ENCODE measurements at places on chromosomes 12 and 14.

DNA sequence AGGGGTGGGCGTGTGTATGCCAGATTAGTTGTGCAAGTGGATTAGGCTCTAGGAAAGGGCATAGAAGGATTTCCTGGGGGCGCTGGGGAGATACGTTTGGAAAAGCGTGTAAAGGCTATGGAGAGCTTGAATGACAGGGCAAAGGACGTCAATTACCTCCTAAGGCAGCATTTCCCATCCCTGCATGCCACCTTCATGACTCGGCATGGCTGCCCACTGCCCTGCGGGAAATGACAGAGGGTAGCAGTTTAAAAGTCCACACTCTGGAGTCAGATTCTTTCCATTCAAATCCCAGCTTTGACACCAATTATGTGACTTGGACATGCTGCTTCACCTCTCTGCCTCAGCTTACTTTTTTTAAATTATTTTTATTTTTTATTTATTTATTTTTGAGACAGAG is 14.8 kb upstream of the TMEM229B start:
- no peak for DNase-seq

DNA sequence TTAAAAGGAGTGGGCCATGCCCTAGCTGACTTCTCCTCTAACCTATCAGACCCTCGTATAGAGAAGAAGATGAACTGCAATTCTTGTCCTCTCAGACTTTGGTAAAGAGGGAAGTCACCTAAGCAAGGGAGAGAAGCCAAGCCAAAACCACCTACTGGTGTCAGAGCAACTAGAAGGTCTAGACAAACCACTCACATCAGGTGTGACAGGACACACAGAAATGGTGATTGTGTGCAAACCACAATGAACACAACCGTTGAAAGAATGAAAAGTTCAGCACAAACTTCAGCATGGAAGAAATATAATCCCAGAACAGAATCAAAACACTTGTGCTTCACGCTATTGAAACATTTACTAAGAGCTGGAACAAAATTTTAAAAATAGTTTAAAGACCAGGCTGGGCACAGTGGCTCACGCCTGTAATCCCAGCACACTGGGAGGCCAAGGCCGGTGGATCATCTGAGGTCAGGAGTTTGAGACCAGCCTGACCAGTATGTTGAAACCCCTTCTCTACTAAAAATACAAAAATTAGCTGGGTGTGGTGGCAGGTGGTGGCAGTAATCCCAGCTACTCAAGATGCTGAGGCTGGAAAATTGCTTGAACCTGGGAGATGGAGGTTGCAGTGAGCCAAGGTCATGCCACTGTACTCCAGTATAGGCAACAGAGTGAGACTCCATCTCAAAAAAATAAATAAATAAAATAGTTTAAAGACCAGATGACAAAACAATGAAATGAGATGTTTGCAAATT is 56.2 kb upstream of the NTF3 start:
- DNase-seq, result no peak

GRCh38 chr12:64184216-64184615 is 37.9 kb downstream of the KICS2 start:
- no peak for DNase-seq

- no peak for DNase-seq
Measured at GRCh38 chr14:65945327-65945726, 532.8 kb downstream of the FUT8 start.

GRCh38 chr12:6072302-6072752 is 52.1 kb downstream of the VWF start:
- no peak for DNase-seq

DNA sequence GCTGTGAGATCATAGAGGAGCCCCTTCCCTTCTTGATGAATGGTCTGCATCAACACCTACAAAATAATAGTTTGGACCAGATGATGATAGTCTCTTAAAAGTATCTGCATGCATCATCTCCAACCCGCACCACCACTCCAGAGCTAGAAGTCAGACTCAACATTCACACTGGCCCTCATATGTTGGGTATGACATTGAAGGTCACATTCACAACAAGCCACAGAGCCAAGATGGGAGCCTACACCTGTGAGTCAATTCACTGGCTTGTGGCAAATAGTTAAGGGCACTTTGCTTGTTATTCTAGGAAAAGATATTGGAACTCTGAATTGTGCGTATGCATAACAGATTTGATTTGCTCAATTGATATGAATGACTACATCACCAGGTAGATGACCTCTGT is 1197.9 kb downstream of the VRK1 start:
- DNase-seq, result no peak

DNA sequence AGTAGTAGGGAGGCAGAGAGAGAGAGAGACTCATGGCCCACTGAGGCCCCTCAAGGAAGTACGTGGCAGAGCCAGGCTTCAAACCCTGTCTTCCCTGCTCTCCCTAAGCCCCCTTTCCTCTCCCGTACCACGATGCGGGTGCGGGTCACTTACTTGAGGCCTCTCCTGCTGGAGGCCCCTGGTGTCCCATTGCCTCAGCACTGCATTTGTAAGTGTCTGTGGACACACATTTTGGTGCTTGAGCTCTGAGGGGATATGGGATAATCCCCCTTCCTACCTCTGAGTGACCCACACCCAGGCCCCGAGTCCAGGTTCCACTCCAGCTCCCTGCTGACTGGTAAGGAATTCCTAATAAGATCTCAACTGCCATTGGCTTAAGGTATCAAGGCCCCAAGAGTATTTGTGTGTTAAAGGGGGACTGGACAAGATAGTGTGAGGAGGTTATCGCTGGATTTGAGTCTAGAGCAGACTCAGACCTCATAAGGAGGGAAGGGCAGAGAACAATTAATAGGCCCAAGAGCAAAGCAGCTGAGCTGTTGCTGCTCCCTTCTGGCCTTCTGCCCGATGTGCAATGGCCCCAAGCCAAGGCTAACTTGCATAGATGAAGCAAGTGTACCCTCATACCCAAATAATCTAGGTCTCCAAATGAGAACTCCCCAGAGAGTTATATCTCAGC is 71.9 kb downstream of the CRACR2A start:
- no peak for DNase-seq

DNA sequence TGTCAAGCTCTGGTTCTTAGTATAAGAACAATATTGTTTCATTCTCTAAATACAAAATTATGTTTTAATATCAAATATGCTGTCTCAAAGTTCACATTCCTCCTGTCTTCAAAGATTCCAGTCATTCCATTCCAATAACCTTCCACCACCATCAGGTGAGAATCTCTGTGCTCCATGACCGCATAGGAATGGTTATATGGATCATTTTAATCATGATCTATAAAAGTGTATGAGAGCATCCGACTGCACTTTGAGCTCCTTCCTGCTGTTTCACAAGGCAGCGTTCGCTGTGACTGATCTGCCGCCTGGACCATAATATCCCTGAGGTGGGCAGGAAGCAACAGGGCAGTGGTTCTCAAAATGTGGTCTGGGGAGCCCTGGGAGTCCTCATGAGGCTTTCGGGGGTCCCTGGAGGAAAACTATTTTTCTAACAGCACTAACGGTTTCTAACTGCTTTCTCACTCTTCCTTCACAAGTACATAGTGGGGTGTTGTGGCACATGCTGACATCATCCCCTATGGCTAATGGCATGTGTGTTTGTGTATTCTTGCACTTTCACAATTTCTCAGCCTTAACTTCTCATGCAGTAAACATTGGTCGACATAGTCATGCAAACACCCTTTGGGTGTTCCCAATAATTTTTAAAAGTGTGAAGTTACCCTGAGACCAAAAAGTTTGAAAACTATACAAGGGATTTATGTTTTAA is 137.4 kb downstream of the ANO2 start:
- no peak for DNase-seq

DNA sequence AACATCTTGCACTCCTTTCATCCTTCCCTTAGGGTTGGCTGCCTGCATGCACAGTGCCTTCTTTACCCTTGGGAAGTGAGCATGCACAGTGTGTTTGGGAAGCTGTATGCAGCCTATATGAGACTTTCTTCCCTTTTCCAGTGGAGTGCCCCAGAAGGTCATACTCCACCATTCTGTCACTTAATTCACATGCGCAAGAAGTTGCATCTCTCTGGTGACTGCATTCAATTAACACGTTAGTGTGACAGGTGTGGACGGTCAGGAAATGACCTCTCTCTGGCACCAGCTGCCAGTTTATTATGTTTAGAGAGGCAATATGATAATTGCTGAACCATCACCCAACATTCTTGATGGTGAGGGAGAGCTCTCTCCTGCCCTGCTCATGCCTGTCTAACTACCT is 770.0 kb downstream of the FLRT2 start:
- no peak for DNase-seq

DNA sequence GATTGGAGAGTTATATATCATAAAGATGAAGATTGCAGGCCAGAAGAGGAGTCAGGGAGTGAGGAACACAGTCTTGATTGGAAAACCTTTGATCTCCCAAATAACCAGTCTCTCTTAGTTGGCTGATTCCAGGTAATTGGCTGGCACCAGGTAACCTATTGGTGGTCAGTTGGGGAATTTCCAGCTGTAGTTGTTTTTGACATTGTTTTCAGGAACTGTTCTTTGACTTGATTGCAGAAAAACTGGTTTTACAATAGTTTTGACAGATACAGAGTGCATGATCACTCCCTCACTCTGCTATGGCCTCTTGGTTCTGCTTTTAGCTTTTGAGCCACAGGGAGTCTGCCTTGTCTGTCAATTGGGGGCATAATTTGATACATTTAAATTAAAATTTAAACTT is 71.6 kb downstream of the ZNF641 start:
- DNase-seq, result no peak

GRCh38 chr12:3562484-3562883 is 71.5 kb downstream of the PRMT8 start:
- no peak for DNase-seq

DNA sequence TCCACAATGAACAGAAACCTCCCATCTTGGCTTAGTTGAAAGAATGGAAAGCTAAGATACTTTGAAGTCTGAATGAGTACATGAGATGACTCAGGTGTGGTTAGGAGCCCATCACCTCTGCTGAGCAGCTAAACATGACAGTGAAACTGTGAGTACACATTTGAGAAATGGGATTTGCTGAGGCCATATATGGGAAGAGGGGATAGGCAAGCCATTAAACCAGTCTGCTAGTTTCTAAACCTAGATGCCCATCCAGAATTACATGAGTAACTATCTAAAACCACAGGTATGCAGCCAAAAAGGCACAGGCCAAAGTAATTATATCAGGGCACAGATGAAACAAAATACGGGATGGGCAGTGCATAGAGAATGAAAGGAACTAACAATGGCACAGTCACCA is 41.2 kb downstream of the NKX2-1 start:
- no peak for DNase-seq

DNA sequence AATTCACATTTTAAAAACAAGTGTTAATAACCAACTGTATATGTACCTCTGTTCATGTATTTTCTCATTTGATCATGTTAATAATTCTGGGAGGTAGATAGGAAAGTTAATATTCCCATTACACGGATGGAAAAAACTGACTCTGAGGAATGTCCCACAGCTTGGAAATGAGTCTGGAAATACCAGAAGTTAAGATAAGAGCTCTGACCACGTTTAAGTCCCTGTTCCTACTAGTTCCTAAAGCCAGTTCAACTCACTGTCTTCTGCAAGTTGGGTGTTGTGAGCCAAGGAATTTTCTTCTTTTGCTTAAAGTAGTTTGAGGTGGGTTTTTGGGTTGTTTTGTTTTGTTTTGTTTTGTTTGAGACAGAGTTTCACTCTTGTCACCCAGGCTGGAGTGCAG is 104.5 kb downstream of the TMEM30B start:
- DNase-seq, result no peak

- DNase-seq, result no peak
Measured at GRCh38 chr12:237026-237815, 23.3 kb upstream of the SLC6A12 start.

DNA sequence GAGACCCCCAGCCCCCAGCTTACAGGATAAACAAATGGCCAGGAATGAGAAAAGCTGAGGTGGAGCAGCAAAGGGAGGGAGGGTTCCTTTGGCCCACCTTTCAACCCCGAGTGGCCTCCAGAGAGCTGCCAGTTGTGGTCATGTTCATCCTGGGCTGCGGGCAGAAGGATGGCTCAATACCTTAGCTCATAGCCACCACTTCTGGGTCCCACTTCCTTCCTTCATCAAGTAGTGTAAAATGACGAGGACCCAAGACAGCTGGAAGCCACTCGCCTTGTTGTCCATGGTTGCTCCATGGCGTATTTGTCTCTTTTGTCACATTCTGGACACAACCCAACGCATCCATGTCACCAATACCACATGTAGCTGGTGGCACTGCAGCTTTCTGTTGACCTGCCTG is 24.2 kb downstream of the CRACR2A start:
- DNase-seq, result no peak

GRCh38 chr12:123943816-123944215 is 28.8 kb downstream of the CCDC92 start:
- no peak for DNase-seq

DNA sequence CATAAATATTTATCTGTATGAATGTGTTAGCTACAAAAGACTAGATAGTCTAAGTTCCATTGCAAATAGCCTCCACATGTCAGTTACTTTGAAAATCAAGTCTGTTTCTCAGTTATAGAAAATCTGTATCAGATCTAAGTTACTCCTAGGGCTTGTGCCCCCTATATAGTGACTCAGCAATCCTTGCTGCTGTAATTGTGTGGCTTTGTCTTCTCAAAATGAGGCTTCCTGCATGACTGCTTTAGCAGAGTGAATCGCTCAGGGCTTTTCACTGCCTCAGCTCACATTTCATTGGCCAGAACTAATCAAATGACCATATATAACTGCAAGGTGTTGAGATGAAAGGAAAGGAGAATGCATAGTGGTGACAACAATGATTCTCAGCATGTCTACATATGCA is 552.2 kb upstream of the STXBP6 start:
- DNase-seq, result no peak

GRCh38 chr14:81474685-81475324 is 58.8 kb downstream of the SEL1L start:
- DNase-seq, result no peak

DNA sequence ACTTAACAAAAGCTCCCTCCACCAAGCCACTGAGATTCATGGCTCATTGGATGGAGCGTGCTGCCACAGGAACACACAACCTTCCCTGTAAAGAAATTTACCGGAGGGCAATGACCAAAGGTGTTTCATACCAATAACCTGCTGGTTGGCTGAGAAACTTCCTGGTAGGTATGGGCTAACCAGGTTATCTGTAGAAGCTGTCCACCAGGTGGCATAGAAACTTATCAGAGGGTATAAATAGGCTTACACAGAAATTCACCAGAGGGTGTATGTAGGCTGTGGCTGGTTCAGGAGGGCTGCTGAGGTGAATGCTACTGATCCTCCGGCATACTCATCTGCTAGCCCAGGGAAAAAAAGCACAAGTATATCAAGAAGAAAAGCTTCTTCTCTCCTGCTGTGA is 27.1 kb upstream of the MTERF2 start:
- no peak for DNase-seq

- DNase-seq, result peak; percentile 8
Measured at GRCh38 chr12:27652174-27652763, 44.0 kb upstream of the REP15 start.

GRCh38 chr14:49641697-49642129 is 6.7 kb upstream of the DNAAF2 start:
- DNase-seq, result no peak

GRCh38 chr12:52146822-52147366 is 44.9 kb downstream of the KRT80 start:
- DNase-seq, result no peak

DNA sequence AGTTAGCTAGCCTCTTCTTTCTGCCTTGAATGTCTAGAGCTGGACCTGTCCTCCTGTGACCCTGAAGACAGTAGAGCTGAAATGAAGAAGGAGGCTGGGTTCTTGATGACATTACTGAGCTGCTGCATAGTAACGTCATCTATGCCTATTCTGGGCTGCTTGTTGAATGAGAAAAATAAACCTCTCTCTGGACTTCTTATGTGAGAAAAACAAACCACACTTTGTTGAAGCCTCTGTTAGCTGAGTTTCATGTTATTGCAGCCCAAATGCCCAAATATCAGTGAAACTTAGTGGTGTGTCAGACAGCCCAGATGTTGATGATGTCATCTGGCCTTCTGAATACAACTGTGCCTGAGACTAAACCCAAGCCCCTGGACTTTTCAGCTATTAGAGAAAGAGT is 67.0 kb upstream of the MAX start:
- DNase-seq, result no peak
